Lung (tissue), 17 donors: ENCODE measurements at places on chromosomes 2 and 18.

- no peak for DNase-seq
These were observed 2.2 kb downstream of the C1D start for GRCh38 chr2:68060652-68061051.

GRCh38 chr18:68922392-68922791, 124.5 kb downstream of the CCDC102B start:
- no peak for DNase-seq

DNA sequence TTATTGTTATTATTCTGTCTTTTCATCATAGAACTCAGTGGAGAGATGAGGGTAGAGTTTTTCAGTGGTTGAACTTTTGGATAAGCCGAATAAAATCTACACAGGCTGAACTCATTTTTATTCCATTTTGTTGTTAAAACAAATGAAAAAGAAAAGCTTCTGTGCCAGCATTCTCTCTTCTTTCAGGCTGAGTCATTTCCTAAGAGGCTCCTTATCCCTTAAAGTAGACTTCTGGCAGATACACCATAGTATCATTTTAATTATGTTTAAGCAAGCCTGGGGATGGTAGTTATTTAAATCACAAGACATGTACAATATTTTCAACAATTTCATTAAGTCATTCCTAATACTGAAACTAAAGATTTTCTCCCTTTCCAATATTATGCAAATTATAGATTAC, 1364.0 kb upstream of the NRXN1 start:
- DNase-seq, result no peak

- no peak for DNase-seq
These were observed 497 bp downstream of the CHRND start for GRCh38 chr2:232526372-232526941.

GRCh38 chr2:179305125-179305524, 40.5 kb upstream of the SESTD1 start:
- no peak for DNase-seq

- DNase-seq, result peak; percentile 16
These were observed 44.2 kb upstream of the DNMT3A start for GRCh38 chr2:25385910-25386309.

DNA sequence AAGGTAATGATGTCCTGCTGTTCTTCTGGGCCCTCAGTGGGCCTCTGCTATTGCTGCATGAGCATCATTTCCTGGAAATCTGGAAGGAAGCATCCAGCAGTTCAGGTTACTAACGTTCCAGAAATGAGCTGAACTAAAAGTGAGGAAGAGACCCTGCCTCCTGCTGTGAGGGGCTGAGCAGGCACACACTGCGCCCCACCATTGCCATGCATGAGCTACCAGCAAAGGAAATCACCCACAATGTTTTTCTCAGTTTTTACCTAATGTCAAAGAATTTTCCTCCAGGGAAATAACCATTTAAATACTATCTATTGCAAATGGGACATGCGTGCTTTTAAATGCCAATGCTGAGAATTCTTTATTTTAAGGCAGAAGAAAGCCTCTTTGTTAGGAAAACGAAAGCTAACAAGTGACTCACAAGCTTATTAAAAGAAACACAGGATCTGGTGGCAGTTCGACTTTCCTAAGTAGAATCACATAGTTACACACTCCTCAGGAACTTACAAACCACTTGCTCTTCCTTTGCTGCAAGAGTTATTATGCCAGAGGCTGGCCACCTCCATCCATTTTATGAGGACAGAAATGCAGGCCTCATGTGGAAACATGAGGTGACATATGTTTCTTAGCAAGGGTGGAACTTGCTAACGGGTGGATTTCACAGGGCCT, 152.6 kb upstream of the TTC39C start:
- no peak for DNase-seq

DNA sequence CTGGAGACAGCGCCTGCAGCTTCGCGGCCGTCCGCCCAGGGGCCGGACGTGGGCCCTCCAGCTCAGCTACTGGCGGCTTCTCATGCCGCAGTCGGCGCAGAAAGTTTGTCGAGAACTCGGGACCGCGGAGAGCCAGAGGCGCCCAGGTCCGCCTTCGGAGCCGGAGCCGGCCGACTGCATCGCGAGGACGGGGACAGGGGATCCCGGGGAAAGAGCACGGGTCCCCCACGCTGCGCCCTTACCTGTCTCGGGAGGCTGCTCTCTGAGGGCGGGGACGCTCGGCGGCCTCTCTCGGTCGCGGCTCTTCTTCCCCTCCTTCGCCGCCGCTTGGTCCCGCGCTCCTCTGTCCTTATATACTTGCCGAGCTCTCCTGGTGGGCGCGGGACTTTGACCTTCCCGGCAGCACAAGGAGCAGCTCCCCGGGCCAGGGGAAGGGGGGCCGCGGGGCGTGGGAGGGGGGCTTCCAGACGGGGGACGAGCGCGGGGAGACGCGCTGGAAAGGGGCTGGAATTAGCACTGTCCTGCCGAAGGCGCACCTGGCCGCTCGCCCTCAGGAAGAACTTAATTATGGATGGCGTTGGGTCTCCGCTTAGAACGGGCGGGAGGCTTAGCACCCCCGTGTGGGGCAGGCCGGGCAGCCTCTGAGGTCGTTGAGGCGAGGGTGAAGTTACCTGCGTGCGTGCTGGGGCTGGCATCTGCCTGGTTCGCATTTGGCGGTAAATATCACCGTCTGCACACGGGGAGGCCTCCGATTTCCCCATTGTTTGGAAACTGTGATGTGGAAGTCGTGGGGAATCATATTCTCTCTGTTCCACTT, at the start of gene POMC:
POMC (minus strand) TSS at position 325 of the 817 bp plus-strand sequence. CDS start 3,808 bp downstream, outside the sequence.
- peak; percentile 63 for DNase-seq

GRCh38 chr2:182291296-182291695, 135.5 kb downstream of the PDE1A start:
- no peak for DNase-seq

DNA sequence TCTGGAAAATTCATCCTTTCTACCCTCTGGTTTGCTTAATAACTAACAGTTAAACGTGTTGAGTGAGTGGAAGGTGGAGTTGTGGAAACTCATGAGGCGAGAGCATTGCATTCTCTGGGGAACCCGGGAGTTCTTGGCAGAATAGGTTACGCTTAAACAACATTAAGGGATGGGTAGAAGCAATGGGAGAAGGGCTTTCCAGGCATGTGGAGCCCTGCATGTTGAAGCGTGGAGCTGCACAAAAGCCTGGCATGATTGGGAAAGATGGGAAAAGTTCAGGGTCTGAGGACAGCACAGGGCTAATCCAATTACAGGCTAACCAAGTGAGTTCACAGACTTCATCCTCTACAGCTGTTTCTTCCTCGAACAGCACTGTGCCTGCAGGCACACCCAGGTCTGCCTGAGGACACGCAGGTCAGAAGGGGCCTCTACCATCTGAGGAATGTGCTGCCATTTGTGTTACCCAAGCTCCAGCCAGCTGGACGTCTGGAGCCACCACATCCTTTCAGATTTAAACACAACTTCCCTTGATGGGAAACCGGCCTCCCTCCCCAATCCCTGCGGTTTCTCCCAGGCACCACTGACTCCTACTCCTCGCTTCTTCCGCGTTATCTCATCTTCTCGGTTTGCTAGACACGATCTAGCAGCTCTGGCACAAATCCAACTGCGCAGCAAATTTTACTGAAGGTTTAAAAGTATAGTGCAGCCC, 164.2 kb downstream of the ANTXR1 start:
- peak; percentile 81 for DNase-seq
